ENCODE measurements at places on chromosomes 11 and 22.

DNA sequence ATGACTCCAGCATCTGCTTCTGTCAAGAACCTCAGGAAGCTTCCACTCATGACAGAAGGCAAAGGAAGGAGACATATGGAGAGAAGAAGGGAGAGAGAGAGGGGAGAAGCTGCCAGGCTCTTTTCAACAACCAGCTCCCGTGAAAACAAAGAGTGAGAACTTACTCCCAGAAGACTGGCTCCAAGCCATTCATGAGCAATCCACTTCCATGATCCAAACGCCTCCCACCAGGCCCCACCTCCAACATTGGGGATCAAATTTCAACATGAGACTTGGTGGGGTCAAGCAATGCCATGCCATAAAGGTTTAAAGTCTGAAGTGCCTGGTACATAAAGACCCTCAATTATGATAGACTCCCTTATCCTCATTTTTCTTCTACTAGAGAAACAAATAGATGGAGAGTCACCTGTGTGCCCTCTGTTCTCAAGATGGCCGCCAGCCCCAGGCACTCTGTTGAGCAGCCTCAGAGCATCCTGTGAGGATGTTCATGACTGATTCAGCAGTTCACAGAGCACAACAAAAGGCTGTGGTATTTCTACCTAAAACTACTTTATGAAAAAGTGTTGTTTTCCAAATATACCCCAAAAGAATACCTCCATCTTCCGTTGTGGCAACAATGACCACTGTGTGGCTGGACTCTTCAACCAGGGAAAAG, 69.0 kb upstream of the CRTAM start:
- no peak for DNase-seq

GRCh38 chr11:31956310-31956709, 134.6 kb upstream of the RCN1 start:
- peak; percentile 14 for DNase-seq

DNA sequence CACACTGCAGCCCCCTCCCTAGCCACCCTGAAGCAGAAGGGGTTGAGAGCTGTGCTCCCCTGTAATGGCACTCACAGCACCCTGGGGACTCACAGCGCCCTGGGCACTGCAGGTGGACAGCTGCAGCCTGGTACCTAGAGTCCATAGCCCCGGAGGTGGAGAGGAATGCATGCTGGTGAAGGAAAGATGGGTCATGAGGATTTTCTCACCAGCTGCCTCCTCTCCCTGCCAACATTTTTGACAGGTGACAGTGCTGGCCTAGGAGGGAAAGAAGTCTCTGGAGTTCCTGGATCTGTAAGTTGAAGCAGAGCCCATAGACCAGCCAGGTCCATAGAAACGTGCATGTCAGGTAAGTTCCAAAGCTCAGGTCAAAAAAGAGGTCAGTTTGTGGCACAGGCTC, 330.5 kb downstream of the TENM4 start:
- no peak for DNase-seq

- DNase-seq: no peak
Measured at GRCh38 chr11:34850334-34850733, 65.8 kb downstream of the APIP start.

GRCh38 chr11:78708388-78708787, 133.7 kb upstream of the NARS2 start:
- DNase-seq: no peak

- no peak for DNase-seq
Measured at GRCh38 chr22:33400061-33400840, 342.1 kb upstream of the SYN3 start.

DNA sequence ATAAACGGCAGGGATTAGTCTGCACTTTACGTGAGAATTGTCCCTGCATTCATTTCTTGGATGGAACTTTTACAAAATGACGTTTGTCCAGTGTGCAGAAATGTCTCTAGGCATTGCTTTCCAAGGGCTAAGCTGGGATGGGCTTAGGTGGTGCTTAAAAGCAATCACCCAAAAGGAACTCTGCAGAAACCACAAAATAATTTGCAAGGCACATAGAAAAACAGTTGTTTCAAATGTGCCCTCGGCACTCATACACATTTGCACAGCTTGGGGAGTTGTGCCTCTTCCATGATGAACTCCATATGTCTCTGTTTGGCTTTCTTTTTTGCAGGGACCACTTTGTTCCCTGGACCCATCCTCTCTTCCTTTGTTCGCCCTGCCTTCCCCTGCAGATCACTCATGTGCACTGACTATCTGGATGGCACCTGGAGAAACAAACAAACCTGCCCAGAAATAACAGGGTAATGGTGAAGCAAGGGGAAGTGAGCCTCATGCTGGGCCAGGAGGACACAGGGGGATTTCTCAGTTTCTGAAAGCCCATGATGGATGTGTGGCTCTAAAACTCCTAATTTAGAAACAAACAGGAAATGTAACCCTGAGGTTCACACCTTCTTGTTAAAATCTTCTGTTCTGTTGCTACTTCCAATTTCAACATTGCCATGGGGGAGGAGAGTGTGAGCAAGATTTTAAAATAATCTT, 150.2 kb downstream of the SNX19 start:
- no peak for DNase-seq

- no peak for DNase-seq
Measured at GRCh38 chr11:23226331-23227077, 366.2 kb upstream of the CCDC179 start.

GRCh38 chr22:26485806-26486390, 2.2 kb downstream of the SRRD start:
- DNase-seq: no peak

DNA sequence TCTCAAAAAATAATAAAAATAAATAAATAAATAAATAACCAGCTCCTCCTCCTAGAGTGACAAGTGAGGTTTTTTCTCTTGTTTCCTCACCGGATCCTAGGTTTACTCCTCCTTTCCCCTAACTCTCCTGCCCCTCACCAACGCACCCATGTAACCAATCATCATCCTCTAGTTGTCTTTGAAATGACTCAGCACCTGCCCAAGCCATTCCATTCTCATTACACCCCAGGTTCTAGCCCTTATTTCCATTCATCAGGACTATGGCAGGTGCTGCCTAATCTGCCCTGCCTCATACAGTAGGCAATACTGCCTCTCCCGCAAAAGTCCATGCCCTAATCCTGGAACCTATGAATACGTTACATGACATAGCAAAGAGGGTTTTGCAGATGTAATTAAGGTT, 60.4 kb downstream of the BUD13 start:
- no peak for DNase-seq

- DNase-seq: peak; percentile 34
Measured at GRCh38 chr22:45318558-45319323, 9.0 kb downstream of the FAM118A start.

- peak; percentile 35 for DNase-seq
Measured at GRCh38 chr11:123166071-123166559, 28.9 kb downstream of the CLMP start.

GRCh38 chr11:103281301-103281700, 172.1 kb downstream of the DYNC2H1 start:
- no peak for DNase-seq

GRCh38 chr11:35536470-35536869, 11.1 kb upstream of the PAMR1 start:
- no peak for DNase-seq

- DNase-seq: no peak
Measured at GRCh38 chr11:77677138-77677537, 39.5 kb upstream of the CLNS1A start.

GRCh38 chr11:126072141-126072741, 9.6 kb upstream of the CDON start:
- DNase-seq: no peak

GRCh38 chr11:32420937-32421901, 14.1 kb downstream of the WT1 start:
- DNase-seq: no peak

DNA sequence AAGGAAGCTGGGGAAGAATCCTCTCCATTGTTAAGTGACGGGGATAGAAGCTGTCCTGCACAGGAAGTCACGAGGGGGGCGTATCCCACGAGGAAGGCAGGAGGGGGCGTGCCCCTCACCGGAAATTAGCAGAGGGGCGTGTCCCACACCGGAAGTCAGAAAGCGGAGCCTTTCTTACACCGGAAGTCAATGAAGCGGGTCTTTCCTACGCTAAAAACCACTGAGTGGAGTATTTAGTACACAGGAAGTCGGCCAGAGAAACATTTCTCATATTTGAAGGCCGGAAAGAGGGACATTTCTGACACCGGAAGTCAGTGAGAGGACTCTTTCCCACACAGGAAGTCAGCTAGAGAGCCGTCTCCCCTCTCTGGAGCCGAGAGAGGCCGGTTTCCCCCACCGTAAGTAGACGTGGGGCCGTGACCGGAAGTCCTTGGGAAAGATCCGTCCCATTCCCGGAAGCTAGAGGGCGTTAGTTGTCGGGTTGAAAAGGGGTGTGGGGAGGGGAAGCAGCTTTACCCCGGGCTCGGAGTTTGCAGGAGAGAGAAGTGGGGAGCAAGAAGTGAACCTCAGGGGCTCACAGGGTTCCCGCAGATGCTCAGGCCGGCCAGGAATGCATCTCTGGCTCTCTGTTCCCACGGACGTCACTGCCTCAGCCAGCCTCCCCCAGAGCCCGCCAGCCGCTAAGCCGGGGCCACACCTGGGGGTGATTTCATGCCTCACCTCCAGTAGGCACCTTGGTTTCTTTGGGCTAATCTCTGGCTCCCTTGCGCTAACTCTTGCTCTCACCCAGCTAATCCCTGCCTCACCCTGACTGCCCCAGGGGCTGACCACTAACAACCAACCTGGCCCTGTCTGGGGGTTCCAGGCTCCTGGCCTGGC, 15.4 kb downstream of the MIAT start:
- DNase-seq: peak; percentile 91

DNA sequence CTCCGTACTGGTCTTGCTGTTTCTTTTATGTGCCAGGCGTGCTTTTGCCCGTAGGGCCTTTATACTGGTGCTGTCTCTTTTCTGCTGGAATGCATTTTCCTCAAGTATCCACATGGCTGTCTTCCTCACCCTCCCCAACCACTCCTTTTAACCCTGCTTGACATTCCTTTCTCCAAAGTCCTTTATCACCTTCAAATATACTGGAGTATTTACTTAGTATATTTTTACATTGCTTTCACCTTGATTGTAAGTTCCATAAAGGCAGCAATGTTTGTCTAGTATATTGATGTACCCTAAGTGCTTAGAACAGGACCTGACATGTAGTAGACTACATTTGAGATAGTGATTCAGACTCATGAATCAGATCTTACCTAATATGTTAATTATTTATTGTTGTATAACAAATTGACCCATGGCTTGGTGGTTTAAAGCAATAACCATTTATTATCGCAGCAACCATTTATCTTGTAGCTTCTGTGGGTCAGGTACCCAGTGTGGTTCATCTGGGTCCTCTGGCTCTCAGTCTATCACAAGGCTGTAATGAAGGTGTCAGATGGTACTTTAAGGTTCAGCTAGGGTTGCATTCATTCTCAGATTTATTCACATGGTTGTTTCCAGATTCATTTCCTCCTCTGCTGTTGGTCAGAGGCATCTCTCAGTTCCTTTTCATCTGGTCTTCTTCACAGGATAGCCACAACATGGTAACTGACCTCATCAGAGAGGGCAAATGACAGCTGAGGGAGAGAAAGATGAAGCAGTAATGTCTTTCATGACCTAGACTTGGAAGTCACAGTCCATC, 34.2 kb downstream of the DDX10 start:
- DNase-seq: no peak

DNA sequence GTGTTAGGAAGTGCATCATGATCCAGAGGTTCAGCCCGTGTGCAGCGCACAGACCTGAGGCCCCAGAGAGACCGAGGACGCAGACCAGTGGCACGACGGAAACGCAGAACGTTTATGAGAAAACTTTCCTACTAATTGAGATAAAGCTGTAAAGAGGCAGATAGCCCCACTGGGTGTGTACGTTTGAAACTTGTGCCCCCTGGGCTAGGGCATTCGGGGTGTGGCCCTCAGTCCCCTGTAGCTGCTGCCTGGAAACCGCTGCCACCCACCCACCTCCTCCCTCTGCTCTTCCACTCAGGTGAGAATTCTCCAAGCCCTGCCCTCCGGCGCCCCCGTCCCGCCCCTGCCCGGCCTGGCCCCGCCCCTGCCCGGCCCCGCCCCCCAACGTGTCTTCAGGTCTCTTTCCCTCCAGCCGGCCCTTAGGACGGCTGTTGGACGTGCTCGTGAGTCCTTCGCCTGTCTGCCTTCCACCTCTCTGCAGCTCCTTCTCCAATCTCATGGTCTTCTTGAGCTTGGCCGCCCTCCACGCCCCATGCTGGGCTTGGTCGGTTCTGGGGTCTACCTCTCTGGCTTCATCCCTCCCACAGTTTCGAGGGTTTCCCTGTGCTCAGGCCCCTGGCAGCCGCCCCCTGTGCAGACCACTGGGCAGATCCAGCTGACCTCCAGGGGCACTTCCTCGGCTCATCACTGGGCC, 12.1 kb downstream of the MAPK8IP2 start:
- no peak for DNase-seq

GRCh38 chr11:130168105-130168504, 8.5 kb downstream of the ST14 start:
- no peak for DNase-seq

- DNase-seq: no peak
Measured at GRCh38 chr11:62472063-62472884, 53.4 kb downstream of the SCGB1A1 start.

DNA sequence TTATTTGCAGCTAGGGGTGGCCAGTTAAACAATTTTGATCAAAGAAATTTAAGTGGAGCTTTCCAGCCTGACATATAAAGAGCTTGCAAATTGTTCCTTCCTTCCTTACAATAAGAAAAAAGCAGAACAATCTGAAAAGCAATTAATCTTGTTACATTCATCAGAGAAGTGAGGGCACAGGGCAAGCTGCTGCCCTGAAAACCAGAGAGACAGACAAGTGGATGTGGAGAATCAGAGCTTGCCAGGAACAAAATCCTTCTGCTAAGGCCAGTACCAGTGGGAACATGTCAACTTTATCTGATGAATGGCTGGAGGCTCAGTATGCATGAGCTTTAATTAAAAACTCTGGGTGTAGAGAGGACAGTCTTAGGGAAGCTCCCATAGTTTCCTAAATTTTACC, 8.8 kb downstream of the CCDC179 start:
- no peak for DNase-seq

DNA sequence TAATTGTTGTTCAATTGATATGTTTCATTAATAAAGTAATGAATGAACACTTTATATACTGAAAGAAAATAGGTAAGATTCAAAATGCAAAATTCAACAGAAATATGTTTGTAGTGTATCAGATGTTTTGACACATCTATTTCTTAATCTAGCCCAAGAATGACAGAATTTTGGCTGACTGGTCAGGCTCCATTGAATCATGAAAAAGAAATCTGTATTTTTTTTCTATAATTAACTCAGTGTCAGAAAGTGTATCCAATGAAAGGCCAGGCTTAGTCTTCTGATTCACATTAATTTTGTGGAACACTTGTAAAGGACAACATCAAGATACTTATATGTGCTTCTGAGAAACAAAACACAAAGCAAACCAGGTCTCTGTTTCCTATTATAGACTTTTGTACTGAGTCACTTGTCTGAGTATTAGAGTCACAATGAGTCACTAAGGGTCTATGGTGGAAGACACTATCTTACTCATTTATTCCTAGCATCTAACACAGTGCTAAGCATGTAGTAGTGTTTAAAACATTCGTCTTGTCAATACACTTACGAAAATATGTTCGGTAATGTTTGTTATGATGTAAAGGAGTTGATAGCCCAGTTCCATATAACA, 297.7 kb upstream of the CCDC90B start:
- no peak for DNase-seq

- DNase-seq: no peak
Measured at GRCh38 chr11:36365907-36366306, 69.8 kb downstream of the PRR5L start.

GRCh38 chr11:15113381-15113780, 1.3 kb upstream of the INSC start:
- no peak for DNase-seq

GRCh38 chr11:1504581-1505290, 18.2 kb upstream of the MOB2 start:
- no peak for DNase-seq

- no peak for DNase-seq
Measured at GRCh38 chr11:48064306-48064705, 83.9 kb downstream of the PTPRJ start.
